NCI-H1417 treated with DMSO at 0.1 percent for 48 hours (cell line): ENCODE measurements at places on chromosomes 11 and 22.

DNA sequence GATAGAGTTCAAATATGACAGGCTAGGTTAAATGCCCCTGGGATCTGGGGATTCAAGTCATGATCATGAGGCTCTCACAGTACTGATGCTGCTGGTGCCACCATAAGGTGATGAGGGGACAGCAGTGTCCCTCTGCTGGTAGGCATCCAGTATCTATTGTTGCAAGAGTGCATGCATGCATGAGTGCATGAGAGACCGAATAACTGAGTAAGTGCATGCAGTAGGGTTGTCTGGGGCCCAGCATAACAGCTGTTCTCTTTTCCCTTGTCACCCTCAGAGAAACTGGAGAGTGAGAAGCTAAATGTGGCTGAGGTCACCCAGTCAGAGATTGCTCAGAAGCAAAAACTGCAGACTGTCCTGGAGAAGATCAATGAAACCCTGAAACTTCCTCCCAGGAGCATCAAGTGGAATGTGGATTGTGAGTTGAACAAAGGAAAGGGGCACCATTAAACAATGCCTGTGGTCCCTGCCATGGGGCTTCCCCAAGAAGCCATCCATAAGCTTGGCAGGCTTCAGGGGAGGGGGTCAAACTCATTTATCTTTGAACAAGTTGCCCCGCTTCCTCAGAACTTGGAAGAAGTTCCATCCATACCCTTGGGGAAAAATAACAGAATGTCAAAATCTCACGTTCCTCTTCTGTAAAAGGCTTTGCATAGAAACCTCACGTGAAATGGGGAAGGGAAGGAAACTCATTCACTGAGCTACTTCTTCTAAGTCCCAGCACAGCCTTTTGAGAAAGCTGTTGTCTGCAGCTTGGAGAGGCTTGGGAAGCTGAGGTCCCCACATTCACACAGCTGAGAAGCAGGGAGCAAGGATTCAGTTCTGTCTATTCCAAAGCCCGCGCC is 119.0 kb downstream of the PARVA start:
- DNase-seq: no peak

DNA sequence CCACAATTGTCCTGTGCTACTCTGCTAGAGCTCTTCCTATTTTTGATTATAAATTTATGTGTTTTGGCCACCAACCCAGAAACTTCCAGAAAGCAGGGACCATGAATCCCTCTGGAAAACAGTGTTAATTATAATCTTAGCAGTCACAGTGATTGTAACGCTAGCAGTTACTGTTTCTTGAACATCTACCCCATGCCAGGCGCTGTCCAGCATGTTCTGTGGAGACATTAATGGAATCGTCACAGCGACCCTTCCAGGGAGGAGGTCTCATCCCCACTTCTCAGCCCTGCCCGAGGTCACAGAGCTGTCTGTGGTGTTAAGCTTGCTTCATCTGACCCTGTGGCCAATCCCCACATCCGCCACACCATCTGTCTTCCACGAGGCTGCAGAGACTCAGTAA is 13.9 kb upstream of the PNPLA5 start:
- DNase-seq: no peak

GRCh38 chr11:128845334-128845780 is 21.7 kb downstream of the KCNJ1 start:
- DNase-seq: no peak

DNA sequence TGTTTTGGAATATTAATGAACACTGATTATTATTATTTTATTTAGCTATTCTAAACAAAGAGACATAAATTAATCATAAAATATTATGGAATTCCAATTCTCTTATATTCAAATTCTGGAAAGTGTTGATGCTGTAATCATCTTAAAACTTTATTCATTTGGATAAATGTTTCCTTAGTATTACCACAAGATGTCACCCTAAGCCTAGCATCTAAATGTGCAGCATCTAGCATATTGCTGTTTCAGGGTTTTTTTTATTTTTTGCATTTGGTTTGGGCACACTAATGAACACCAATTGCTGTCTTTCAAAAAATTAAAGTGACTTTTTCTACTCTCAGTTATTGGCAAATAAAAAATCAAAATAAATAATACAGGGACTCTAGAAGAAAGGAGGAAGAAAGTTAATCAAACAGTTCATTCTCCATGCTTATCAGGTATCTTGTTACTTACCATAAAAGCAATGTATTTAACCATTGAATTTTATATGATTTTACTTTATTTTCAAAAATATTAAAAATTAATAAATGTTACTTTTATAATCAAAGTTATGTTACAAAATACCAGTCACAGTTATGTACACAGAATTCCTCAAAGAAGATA is 31.8 kb downstream of the DLG2 start:
- DNase-seq: peak; percentile 6

DNA sequence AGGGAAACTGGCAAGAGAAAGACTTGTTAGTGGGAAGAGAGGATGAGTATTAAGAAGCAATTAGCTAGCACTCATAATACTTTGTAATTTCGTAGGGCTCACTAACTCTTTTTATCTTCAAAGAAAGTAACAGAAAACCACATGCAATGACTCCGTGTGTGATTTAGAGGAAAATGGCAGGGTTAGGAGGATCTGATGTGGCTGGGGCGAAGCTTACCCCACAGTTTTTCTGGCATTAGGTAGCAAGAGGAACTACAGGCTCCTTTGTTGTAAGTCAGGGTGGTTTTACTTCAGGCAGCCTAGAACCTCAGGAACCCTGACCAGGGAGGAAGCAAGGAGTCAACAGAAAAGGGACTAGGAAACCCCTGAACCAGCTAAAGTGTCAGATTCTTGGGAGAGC is 89.7 kb downstream of the SPON1 start:
- DNase-seq: no peak

DNA sequence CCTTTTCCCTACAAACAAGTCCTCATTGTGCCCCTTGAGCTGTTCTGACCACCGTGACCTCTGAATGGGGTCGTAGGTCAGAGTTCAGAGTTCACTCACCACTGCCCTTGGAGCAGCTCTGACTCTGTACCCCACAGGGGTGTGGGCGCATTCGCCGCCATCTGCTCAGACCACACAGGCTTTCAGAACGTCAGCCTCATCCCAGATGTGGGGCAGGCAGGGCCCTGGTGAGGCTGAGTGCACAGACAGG is 14.8 kb upstream of the MUC5B start:
- no peak for DNase-seq

DNA sequence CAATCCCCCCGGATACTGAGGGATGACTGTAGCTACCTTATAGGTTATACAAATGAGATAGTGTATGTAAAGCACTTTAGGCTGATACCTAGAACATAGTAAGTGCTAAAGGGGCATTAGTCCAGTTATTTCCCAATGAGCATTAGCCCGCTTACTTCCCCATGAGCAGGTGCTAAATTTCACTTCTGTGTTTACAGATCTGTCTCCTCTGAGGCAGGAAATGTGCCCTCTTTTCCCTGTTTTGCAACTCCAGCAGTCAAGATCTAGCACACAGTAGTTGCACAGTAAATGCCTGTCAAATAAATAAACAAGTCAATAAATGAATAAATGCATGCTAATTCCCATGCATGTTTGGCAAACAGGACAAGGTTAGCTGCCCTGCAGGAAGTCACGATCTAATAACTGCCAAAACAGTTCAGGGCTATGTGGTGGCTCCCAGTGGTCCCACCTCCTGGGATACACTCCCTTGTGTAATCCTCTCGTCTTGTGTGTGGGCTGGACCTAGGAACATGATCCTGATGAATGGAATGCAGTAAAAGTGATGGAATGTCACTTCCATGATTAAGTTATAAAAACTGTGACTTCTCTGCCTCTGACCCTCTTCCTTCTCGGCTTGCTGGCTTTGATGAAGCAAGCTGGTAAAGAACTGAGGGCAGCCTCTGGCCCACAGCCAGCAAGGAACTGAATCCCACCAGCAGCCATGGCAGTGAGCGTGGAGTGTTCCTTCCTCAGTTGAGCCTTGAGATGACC is 459.0 kb downstream of the SOX6 start:
- no peak for DNase-seq

DNA sequence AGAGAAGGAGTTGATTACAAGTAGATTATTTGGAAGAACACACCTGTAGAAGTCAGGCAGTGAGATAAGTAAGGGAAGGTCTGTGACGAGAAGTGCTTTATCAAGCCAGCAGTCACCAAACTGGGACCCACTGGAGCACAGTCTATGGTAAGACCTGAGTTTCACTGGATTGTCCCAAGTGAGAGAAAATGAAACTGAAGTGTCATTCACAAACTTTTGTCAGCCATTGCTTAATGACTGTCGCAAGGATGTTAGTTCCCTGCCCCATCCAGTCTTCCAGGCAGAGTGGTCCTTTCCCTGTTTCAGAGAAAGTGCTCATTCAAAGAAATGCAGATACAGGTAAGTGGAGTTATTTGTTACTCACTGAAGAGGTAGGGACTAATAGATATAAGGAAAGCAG is 728.0 kb upstream of the TENM4 start:
- DNase-seq: no peak

DNA sequence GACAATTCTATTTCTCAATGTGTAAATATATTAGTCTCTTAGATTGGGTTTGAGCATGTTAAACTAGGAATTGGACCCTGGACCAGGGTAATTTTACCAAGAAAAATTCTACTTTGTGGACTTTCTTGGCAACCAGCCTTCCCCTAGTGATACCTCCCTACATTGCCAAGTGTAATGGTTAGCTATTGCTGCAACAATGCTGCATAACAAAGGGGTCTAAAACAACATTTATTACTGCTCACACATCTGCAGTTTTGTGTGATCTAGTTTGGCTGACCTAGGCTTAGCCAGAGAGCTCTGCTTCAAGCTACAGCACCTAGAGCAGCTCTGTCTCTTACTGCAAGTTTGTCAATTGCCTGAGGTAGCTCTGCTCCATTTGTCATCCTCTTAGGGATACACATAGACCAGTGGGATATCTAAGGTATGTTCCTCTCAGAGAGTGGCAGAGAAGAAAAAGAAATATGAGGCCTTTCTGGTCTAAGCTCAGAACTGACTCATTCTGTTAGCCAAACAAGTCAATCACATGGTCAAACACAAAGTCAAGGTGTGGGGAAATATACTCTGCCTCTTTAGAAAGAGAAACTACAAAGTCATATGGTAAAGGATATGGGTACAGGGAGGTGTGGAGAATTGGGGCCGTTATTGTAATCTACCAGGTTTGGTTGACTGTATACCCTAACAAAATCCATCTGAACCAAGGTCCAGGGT is 2.0 kb upstream of the LAYN start:
- DNase-seq: no peak

DNA sequence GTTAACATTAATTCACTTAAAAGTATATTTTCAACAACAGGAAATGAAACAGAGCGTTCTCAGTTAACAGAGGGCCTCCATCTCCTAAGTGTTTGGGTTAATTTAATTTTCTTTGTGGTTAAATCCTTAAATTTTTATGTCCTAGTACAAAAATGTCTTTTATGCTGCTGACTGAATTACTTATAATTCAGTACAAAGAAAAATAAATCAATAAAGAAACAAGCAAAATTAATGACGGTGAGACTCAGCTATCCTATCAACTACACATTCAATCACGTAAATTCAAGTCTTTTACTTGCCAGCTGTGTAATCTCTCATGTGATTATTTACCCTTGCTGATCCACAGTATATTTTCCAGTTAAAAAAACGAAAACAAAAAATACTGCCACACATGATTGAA is 81.4 kb downstream of the BBOX1 start:
- DNase-seq: no peak

GRCh38 chr22:20281891-20282290 is 13.8 kb upstream of the RTN4R start:
- DNase-seq: no peak

DNA sequence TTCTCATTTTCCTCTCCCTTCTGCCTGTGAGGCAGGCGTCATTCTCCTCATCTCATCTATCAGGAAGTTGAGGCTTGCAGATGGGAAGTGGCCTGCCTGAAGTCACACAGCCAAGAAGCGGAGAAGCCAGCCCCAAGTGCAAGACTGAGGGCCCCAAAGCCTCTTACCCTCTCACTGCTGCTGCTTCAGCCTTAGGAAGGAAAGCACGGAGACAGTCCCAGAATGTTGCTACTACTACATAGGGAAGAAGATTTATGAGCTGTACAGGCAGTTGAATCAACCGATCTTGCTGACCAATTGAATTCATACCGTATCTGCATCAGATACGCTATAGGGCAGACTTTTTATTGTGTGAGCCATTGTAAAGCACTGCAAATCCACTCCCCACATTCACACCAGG is 89.0 kb downstream of the CWC15 start:
- no peak for DNase-seq

- no peak for DNase-seq
Observed at GRCh38 chr11:2451336-2451735, 6.5 kb downstream of the KCNQ1 start.

GRCh38 chr22:18048041-18048440 is 23.7 kb upstream of the MICAL3 start:
- DNase-seq: no peak

GRCh38 chr11:1006762-1007161 is 29.8 kb downstream of the MUC6 start:
- no peak for DNase-seq

- no peak for DNase-seq
Observed at GRCh38 chr11:119573858-119574257, 150.9 kb upstream of the THY1 start.

DNA sequence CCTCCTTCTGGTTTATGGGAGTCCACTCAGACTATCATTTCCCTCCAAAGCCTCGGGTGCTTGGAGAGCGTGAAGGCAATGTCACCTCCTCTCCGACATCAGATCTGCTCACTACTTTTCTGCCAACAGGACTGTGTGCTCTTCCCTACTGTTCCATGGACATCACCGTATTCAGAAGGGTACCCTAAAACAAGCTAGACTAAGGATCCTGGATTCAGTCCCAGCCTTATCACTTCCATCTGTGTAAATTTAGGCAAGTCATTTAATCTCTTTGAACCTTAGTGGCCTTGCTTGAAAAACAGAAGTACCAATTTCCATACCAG is 78.2 kb downstream of the KCNC1 start:
- no peak for DNase-seq

DNA sequence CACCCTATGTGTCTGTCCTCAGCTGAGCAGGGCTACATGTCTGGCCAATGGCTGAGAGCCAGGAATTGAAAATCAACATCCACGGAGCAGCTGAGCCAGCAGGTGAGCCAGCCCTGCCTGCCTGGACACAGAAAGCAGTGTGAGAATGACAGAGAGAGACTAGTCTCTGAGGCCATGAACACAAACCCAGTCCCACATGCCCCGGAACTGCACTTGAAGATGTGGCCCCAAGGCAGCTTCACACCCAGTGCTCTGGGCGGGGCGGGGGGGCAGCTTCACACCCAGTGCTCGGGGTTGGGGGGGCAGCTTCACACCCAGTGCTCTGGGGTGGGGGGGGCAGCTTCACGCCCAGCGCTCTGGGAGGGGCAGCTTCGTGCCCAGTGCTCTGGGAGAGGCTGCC is 37.6 kb downstream of the TRMU start:
- DNase-seq: no peak

DNA sequence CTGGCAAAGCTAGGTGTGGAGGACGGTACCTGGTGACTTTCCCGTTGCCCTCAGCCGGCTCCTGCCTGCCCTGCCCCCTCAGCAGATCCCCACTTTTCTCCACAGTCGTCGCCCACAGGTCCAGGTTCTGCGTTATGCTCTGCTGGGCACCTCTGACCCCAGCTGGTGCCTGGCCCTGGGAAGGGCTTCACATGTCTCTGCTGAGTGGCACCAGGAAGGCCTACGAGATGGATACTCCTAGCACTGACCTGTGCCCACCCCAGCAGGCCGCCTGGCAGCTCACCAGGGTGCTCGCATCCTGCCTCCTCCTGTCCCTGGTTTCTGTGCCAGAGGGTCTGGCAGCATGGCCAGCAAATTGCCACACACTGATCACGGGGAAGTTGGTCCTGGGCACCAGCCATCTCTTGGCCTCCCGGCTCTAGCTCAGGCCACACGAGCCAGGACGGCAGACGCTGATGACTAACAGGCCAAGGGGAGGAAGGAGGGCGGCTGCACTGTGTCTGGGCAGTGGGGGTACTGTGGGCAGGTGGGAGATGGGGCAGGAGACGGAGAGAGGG is 13.8 kb downstream of the CARS1 start:
- DNase-seq: no peak
